ENCODE measurements at places on chromosomes 16 and 17.

DNA sequence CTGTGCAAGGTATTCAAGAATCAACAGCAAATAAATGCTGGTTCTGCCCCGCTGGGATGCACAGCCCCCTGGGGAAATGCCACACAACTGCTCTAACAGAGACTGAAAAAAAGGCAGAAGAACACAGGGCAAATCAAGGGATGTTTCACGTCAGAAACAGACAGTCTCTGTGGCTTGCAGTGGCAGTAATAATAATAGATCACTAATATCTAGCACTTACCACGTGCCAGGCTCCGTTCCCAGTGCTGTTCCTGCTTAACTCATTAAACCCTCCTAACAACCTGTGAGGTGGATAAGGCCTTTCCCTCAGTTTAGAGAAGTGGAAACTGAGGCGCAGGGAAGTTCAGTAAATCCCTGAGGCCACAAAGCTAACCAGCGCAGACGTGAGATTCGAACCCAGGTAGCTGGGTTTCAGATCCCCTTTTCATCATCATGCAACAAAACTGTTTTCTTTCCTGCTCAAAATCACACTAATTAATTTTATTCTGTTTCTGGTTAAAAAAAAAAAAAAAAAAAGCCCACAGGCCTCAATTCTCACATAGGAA, 36.7 kb downstream of the ARHGAP17 start:
- DNase-seq, result no peak

DNA sequence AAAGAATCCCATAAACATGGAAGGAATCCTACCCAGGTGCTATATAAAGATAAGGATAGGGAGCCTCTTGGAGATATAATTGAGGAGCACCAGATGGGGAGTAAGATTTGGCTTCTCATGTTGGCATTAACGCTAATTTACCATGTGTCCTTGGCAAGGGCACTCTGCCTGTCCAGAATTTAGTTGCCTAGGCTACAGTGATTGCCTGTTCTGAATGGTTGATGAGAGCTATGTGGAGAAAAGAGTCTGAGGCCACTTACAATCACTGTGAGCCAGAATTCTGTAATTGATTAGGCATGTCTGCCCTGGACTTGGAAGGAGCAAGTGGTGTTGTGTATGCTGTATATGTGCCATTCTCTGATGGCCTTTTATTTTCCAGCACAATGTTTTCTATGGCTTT, 1101.2 kb upstream of the RBFOX1 start:
- DNase-seq, result no peak

DNA sequence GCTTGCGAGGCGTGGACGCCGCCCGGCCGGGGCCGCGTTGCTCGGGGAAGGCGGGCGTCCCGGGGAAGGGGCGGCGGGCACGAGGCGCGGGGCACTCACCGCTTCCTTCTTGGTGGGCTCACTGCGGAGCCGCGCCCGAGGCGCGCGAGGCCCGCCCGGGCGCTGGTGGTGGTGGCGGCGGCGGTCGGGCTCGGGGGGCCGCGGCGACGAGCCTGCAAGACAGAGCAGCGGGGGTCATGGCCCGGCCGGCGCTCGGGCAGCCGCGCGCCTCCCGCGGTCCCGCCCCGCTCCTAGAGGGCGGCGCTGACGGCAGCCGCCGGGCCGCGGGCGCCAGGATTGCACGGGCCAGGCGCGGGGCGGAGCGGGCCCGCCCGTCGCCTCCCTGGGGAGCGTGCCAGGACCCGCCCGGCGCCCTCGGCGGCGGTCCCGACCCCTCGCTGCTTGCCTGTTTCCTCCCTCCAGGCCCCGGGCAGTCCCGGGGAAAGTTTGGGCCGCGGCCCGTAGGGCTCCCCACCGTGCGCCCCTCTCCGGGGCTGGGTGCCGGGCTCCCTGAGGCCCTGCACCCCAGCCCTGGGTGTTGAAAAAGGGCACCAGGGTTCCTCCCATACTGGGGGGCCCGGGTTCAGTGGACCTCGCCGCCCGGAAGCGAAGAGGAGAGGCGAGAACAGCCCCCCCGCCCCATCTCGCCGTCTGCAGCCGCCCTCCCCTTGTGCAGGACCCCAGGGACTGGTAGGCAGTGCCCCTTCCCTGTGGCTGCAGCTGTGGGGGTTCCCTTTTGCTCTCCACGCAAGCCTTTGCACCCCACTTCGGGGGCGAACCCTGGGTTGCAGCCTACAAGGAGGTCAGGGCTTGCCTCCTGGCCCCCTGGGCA, at the start of gene C16orf74:
TSS of gene C16orf74 (minus strand) at position 270 of the 871 bp plus-strand sequence. CDS start 15,879 bp downstream, outside the sequence.
- DNase-seq, result no peak

- no peak for DNase-seq
These were observed 47.9 kb downstream of the SCPEP1 start for GRCh38 chr17:57025876-57026275.

DNA sequence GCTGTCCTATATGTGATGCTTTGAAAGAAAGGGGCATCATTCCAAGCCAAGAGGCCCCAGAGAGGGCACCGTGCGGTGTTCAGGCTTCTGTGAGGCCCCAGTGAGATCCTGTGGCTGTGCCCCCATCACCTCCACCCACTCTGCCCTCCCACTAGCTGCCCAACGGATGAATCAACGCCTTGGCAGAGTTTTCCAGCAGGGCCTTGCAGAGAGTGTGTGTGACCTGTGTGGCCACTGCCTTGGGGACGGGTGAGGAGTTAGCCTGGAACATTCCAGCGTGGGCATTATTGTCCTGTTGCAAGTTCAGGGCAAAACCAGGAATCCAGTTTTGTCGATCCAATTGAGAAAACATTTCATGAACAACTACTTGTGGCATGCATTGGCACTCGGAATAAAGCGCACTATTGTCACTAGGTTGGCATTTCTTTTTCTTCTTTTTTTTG, 53.7 kb downstream of the SF3B3 start:
- no peak for DNase-seq

GRCh38 chr17:67489273-67489672, 112.2 kb downstream of the PITPNC1 start:
- no peak for DNase-seq

DNA sequence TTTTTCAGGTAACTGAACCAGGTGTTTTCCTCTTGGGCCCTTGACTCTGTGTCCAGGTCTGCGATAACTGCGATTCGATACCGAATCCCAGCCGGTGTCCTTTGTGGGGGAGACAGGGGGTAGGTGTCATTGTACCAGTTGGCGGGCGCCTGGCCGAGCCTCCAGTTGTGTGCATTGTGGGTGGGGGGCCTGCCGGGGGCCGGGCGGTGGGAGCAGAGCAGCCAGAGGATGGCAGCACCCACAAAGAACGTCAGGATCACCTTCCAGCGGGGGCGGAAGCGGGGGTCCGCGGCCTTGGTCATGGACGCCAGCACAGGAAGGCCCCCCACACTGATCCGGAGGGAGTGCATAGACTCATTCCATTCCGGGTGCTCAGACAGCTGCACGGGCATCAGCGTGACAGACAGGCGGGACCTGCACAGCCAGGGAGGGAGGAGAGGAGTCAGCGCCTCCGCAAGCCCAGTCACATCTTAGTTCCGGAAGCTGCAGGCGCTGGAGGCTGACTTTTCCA, 12.3 kb downstream of the CANT1 start:
- no peak for DNase-seq

Data from stimulated activated naive CD8-positive, alpha-beta T cell treated with anti-CD3 and anti-CD28 coated beads, Interleukin-15, amount 100 ng/mL, for 72 hours (primary cell).